Stimulated activated CD4-positive, alpha-beta T cell treated with anti-CD3 and anti-CD28 coated beads, Interleukin-15, amount 100 ng/mL, for 24 hours (primary cell): ENCODE measurements at places on chromosomes 1 and 21.
A peak's percentile ranks its signal among the peaks of the same experiment; 100 is the strongest.

DNA sequence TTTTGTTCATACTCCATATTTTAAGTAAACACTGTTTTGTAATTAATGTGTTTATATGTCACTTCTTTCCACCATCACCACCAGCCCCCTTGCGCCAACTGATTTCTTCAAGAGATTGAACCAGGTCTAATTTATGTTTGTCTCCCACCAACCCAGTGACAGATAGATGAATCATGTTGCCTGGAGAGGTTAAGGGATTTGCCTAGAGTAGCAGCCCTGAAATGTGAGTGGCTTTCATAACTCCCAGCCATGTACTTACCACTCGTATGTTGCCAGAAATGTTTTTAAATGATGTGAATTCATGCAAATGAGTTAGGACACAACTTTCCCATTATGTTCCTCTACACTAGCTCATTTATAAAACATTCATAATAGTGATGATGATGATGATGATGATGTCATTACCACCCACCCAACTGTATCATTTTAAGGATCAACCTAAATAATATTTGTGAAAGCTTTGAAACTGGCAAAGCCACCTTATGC lies 86.9 kb downstream of the LRRC8D start:
- DNase-seq, result no peak

GRCh38 chr21:46477765-46478164 lies 19.1 kb downstream of the DIP2A start:
- no peak for DNase-seq

DNA sequence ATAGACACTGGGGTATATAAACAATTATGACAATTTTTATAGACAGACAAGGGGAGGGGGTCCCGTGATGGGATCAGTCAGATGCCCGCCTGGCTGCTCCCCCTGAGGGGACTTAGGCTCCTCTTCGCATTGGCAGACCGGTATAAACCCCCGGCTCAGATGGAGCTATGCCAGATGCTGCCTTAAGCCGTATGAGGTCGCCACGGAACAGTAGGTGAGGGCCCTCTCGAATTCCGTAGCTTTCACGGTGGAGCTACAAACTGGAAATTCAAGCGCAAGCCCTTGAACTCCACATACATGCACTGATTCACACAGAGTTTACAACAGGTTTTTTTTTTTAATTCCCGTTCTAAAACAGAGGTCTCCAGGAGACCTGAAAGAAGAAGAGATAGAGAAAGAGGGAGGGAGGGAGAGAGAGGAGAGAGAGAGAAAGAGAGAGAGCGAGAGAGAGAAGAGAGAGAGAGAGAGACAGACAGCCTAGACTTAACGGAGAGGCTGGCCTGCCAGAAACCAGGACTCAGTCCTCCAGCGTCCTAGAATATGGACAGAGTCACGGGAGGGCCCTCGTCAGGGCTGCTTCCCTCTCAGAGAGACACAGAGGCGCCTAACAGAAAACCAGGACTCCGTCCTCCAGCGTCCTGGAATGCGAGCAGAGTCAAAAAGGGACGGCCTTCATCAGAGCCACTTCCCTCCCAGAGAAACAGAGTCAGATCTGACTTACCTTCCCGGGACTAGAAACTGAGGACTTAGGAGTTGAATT lies 24.4 kb upstream of the TMEM54 start:
- DNase-seq, result peak; percentile 36

- no peak for DNase-seq
Observed at GRCh38 chr1:203672346-203672745, 45.7 kb downstream of the ATP2B4 start.

DNA sequence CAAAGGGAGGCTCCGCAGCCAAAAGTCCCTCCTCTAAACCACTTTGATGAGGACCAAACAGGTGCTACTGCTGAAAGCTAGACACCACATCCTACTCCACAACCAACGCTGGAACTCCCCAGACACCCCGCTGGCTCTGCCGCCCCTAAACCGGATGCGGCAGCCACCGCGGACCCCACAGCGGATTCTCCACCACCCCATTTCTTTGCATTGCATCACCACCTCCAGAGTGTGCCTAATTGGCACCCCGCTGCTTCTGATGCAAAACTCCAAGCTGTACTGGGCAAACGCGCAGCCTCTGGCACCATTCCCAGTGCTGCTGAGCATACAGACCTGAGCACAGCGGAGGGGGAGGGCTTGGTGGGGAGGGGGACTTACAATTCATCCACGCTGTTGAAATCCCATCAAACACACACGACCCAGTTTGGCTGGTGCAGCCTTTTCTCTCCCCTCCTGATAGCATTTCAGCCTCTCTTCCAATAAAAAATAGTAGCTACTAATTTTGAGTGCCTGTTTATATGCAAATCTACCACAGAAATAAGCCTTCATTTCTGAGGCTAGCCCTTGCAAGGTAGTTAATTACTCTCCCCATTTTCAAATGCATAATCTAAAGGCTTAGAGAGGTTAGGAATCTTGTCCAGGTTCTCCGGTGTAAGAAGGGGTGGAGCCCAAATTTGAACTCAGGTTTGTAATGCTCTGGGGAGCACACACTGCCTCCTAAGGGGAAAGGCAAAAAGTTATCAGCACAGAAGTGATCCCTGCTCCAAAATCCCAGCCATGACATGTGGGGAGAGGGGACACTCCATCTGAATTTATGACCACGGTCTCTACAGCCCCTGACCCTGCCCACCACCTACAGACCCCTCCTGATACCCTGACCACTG lies 12.2 kb upstream of the RGS16 start:
- DNase-seq, result peak; percentile 89

GRCh38 chr21:46183910-46184624 lies at the start of gene SPATC1L:
TSS of gene SPATC1L (minus strand) at chr21:46184459. CDS start at chr21:46182816, 1,643 bp downstream.
- peak; percentile 66 for DNase-seq

GRCh38 chr1:182677397-182678098 lies 6.8 kb downstream of the RGS8 start:
- DNase-seq, result no peak

DNA sequence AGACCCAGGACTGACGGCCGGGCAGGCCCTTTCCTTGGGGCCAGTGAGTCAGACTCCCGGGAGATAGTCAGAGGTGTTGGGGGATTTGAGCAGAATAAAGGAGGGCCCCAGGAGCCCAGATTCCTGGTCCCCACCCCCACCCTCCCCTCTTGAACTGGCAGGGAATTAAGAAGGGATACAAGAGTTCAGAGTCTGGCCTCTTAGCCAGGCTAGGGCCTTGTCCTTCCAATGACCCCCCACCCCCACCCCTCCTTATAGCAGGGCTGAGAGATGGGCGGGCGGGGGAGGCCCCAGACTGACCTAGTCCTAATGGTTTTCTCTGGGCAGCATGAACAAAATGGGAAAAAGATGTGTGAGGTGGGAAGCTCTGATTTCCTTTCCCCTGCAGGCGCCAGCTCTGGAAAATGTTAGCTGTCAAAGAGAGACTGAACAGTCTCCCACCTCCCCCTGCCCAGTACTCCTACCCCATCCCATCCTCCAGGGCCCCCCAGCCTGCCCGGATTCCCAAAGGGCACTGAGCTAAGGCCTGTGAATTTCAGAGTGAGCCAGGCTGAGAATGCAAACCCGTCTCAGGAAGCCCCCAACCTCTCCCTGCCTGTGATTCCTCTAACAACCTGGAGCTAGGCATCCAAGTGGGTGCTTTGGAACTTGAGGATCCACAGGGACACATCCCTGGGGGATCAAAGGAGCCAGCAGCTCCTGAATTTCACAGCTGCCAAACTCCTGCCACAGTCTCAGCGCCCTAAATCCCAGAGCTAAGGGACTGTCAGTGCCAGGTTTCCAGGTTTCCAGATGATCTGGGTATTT lies 5.8 kb upstream of the CRABP2 start:
- no peak for DNase-seq

DNA sequence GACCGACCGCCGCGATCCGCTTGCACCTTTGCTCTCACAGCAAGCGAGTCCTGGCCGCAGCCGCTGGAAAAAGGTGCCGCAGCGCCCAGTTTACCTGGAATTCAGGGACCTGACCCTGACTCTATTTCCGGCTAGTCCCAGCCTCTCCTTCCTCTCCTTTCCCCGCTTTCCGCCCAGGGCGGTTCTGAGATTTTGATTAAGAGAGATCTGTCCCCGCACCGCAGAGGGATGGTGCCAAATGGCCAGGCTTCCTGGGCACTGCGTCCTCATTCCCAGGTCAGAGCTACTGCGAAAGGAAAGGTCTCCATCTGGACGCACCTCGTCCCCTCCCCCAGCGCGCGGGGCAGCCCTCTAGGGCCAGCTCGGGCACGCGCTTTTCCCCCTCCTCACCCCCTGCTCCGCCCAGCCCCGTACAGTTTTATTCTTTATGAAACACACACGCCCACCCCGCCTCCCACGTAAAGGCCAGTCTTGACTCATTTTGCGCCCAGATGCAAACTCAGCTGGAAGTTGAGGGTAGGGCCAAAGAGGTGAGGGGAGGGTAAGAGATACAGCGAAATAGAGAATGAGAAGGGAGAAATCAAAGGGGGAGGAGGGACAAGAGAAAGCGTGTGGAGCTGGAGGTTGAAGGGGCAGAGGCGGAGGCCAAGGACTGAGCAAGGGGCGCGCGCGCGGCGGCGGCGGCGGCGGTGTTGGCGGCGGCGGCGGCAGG lies 411.8 kb upstream of the ESRRG start:
- no peak for DNase-seq

GRCh38 chr1:34270181-34270580 lies 93.5 kb downstream of the C1orf94 start:
- no peak for DNase-seq

GRCh38 chr1:98044071-98044697 lies 123.3 kb upstream of the DPYD start:
- DNase-seq, result peak; percentile 2

DNA sequence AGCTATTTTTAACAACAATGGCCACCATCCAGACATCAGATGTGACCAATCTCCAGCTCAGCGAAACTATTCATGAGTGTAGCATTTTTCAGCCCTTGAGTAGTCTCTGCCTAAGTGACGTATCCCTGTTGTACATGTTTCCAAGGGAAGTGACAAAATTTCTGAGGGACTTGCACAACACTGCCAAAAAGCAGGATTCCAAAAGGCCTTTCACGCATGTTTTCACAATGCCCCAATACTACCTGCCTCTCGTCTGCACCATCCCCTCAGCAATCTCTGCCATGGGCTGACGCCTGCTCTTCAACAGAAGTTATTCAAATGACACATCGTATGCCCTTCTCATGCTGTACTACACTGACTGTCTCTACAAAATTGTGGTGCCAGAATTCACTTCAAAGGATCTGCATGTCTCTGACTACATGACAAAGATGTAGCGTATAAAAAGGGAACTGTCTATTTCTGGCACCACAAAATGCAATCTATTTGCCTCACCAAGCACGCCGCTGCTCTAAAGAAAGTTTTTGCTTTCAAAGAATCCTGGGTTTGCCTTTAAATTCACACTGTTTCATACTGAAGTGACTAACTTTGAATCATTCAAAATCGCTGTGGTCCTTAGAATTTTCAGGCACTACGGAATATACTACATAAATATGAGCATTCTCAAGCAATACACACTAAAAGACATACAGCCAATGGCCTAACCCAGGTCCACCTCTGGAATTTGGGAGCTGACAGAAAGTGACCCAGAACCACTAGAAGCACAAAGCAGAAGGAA lies 32.9 kb downstream of the JAK1 start:
- DNase-seq, result no peak

DNA sequence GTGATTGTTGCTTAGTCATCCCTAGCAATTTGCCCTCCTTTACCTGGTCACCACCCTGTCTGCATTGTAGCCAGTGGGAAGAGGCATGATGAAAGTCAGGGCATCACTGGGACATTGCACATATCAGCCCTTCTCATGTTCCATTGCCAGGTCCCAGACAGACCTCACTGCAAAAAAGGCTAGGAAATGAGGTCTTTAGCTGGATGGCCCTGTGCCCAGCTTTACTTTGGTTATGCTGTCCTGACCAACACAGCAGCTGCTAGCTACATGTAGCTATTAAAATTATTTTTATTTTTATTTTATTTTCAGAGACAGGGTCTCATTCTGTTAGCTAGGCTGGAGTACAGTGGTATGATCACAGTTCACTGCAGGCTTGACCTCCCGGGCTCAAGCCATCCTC lies 52.9 kb downstream of the TNN start:
- DNase-seq, result no peak

DNA sequence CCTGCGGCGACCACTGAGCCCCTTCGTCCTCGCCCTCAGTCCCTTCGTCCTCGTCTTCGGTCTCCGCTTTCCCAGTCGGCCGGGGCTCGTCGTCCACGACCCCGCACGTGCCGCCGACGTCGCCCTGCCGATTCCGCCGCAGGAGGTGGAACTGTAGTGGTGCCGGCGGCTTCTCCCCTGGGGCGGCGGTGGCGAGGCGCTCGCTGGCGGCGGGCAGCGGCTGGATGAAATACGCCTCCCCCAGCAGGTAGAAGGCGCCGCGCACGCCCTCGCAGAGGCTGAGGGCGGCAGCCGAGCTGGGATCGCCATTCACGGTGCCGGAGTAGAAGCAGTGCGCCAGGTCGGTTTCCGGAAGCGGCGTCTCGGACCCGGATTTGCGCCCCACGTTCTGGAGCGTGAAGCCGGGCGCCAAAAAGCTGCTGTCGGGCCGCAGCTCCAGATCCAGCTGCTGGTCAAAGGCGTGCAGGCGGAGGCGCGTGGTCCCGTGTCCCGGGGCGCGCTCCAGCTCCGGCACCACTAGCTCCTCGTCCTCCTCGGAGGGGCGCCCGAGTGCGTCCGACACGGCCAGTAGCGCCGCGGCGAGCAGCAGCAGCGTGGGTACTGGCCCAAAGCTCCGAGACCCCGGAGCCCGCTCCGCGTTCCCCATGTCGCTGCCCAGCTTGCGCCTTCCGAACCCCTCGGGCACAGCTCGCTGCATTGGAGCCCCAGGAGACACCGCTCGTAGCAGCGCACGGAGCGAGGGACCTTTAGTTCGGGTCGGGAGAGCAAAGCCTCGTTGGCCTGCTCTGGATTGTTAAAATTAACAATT lies 747 bp downstream of the ADAMTS1 start:
- peak; percentile 21 for DNase-seq

- DNase-seq, result no peak
Observed at GRCh38 chr1:29145739-29146437, 22.2 kb upstream of the TMEM200B start.

DNA sequence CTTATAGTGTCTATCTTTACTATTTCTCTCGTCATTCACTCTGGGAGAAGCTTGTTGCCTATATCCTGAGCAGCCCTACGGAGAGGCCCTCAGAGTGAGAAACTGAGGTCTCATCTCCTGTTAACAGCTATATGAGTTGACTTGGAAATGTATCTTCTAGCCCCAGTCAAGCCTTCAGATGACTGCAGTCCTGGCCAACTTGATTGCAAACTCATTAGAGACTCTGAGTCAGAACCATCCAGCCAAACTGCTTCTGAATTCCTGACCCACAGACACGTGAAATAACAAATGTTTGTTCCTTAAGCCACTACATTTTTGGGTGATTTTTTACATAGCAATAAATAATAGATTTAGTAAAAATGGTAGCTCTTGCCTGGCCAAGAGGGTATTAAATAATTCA lies 3.9 kb upstream of the ZBED6 start:
- DNase-seq, result no peak

GRCh38 chr1:68528243-68528642 lies 31.4 kb upstream of the DEPDC1 start:
- DNase-seq, result no peak
